ENCODE measurements at places on chromosomes 6 and 20. TPM values are rescaled to one million over a fixed set of nuclear protein-coding genes. Genes with fewer than 3 reads are reported as not detected.

B4GALT5 gene
- 2.0 TPM for polyA plus RNA-seq

- DNase-seq: no peak
- no peak overlapping the region for H3K4me3 ChIP-seq
- no peaks in the 10 kb centered on the region for H3K27me3 ChIP-seq
- no peaks in the 10 kb centered on the region for H3K36me3 ChIP-seq
Observed at GRCh38 chr20:23303325-23304102, 47.1 kb upstream of the NXT1 start.

- no peak overlapping the region for H3K4me3 ChIP-seq
- peaks cover 20% of the 10 kb centered on the region for H3K36me3 ChIP-seq
- no peaks in the 10 kb centered on the region for H3K27me3 ChIP-seq
- DNase-seq: no peak
- H3K27ac ChIP-seq: no peak overlapping the region
- H3K4me1 ChIP-seq: peaks cover 17% of the 10 kb centered on the region
Observed at GRCh38 chr20:33373735-33374605, 27.3 kb downstream of the CDK5RAP1 start.

MACROD2 gene
- not detected for polyA plus RNA-seq

- no peaks in the 10 kb centered on the region for H3K4me1 ChIP-seq
- H3K4me3 ChIP-seq: no peak overlapping the region
- H3K36me3 ChIP-seq: no peaks in the 10 kb centered on the region
Observed at GRCh38 chr6:121510568-121511177, 75.2 kb downstream of the GJA1 start.

DNA sequence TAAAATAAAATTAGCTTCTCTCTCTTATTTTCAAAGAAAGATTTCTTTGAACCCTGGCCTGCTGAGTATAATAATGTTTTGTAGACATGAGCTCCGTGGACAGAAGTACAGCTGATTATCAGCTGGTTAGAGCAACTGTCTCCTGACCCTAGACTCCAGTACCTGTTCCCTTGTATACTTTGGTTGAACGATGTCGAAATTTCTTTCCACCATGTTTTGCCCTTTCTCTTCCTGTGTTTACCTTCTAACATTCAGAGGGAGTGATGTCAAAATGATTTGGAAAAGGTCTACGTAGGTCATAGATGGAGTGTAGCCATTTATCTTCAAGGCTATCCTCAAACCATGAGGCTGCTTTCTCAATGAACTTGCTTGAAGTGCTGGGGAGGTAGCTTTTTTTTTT, 16.8 kb upstream of the ADTRP start:
- H3K27ac ChIP-seq: no peak overlapping the region
- H3K4me3 ChIP-seq: no peak overlapping the region
- no peaks in the 10 kb centered on the region for H3K27me3 ChIP-seq
- no peak for DNase-seq
- no peaks in the 10 kb centered on the region for H3K4me1 ChIP-seq

DNA sequence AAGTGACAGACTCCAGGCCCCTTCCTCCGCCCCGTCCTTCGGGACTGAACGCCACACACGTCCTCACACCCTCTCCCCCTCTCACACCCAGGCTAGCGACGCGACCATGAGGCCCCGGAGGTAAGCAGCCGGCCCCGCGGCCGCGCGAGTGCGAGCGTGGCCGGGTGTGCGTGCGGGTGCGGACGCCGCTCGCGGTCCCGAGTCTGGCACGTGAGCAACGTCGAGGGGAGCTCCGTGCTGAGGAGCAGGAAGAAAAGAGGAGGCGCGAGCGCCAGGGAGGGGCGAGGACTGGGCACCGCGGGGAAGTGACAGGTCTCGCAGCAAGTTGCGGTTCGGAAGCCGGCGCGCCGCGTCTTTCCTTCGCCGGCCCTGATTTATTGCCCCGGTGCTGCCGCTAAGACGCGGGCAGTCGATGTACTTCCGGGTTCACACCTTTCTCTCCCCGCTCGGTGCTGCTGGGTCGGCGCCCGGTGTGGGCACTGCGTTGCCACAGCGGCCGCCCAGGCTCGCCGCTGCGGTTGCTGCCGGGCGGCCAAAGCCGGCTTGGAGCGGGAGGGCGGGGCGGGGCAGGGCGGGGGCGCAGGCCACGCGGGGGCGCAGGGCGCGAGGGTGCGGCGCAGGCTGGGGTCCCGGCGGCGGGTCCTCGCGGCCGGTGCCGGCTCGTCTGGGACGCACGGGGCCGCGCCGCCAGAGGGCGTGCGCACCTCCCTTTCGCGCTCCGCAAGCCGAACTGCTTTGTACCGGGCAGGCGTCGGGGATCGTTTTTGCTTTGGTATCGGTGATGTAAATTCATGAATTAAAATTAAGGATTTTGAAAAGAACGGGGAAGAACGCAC, 15.8 kb upstream of the LIN28B start:
- DNase-seq: no peak
- no peaks in the 10 kb centered on the region for H3K36me3 ChIP-seq
- H3K27ac ChIP-seq: no peak overlapping the region
- peaks cover 6% of the 10 kb centered on the region for H3K4me1 ChIP-seq
- peaks cover 5% of the 10 kb centered on the region for H3K27me3 ChIP-seq

Measured in CD8-positive, alpha-beta memory T cell (primary cell).